ENCODE measurements at places on chromosomes 1 and 21.
A peak's percentile ranks its signal among the peaks of the same experiment; 100 is the strongest.

GRCh38 chr1:235049217-235049616, 79.4 kb downstream of the TOMM20 start:
- no peak for DNase-seq

DNA sequence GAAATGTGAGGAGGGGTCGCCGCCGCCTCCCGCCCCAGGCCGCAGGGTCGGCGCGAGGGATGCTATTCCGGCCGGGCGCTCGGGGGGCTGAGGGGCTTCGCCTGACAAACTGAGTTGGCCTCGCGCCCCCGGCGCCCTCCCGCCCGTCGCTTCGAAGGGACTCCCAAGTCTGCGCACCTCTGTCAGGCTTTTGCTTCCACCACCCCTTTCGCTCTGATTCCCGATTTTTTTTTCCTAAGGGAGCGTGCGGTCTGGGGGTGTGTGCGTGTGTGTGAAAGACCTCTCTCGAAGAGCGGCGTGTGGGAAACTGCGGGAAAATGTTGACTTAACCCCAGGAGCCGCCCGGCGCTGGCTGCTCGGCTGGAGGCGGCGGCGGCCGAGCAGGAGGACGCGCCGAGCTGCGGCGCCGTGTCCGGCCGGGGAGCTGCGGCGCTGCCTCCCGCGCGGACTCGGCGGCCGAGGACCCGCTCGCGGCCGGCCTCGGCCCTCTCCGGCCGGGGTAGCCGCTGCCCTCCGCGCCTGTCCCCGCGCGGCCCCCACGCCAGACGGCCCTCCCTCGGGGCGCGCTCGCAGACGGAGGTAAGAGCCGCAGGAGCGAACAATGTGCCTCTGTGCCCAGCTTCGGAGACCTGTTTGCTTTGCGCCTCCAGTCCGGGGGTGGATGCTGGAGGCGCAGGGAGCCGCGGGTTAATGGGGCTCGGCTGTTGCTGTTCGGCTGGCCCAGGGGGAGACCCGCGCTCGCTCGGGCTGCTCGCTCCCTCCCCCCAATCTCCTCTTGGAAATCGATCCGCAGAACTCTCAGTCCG, 1.1 kb downstream of the ADGRL2 start:
- DNase-seq: no peak

GRCh38 chr21:29419422-29419821, 120.7 kb downstream of the BACH1 start:
- no peak for DNase-seq

DNA sequence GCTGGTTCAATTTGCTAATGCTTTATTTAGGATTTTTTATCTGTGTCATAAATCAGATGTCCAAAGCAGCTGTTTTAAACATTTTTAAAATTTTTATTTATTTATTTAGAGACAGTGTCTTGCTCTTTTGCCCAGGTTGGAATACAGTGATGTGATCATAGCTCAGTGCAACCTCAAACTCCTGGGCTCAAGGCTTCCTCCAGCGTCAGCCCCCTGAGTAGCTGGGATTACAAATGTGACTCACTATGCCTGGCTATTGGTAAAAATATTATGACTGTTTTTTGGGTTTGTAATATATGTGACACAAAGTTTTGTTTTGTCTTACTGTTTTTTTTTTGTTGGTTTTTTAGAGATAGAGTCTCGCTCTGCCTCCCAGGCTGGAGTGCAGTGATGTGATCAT, 11.8 kb downstream of the ZBED6 start:
- DNase-seq: no peak

- DNase-seq: no peak
Observed at GRCh38 chr1:54010415-54011117, 7.4 kb downstream of the LDLRAD1 start.

GRCh38 chr1:226660410-226661182, 78.5 kb downstream of the ITPKB start:
- no peak for DNase-seq

DNA sequence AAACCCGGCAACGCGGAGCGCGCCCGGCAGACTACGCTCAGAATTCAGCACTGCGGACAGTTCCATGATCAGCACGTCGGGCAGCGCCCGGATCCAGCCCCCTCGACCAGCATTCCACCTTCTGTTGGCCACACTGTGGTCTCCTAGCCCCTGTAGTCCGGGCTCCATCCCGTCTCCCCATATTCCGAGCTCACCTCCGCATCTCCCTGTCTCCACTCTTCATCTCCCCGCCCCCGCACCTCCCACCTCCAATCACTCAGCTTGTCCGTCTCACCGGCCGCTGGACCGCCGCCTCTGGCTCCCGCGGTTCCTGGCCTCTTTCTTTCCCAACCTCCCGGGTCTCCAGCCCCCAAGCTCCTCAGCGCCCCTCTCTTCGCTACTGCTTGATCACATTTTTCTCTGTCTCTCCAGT, 500 bp downstream of the EPHA10 start:
- DNase-seq: peak; percentile 8

DNA sequence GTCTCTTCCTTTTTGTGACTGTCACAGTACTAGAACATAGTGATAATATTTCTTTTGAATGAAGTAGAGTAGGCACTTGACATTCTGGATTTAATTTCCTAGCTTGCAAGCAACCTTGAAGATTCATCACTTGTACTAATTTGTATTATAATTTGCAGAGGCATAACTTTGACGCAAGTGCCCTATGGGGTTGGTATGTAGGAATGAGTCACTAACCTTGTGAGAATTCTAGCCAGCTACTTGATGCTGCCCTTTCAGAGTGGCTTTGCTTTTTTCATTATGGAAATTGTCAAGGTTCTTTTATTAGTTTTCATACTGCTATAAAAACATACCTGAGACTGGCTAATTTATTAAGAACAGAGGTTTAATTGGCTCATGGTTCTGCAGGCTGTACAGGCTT, 13.7 kb upstream of the DPH5 start:
- DNase-seq: no peak

- no peak for DNase-seq
Observed at GRCh38 chr21:37032877-37033471, 26.5 kb downstream of the RIPPLY3 start.

DNA sequence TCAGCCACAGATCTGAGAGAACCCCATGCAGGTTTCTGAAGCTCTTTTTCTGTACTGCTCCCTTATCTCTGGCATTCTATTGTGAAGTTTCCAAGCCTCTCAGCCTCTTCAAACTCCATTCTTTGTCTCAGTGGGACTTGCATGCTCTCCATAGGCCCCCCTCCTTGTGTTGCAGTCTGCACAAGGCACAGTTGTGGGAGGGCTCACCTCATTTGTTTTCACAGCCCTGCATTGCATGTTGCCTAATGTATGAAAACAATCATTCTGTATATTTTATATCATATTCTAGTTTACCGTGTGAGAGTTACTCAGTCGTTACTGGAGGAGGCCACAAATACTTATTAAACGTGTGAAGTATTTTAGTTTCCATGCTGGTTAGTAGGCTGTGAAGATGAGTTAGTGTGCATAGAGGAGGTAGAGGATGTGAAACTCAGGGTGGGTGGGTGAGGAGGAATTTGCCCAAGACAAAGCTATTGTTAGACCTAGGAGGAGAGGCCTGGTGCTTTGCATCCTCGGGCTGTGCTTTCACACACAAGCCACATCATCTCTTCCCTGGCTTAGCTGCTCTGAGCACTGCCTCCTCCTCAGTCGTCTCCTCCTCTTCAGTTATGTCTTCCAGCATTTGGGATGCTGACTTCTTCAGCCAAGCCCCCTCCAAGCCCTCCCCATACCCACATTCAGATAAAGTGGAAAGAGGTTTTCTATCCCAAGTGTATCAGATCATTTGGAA, 7.8 kb upstream of the CHI3L2 start:
- no peak for DNase-seq

DNA sequence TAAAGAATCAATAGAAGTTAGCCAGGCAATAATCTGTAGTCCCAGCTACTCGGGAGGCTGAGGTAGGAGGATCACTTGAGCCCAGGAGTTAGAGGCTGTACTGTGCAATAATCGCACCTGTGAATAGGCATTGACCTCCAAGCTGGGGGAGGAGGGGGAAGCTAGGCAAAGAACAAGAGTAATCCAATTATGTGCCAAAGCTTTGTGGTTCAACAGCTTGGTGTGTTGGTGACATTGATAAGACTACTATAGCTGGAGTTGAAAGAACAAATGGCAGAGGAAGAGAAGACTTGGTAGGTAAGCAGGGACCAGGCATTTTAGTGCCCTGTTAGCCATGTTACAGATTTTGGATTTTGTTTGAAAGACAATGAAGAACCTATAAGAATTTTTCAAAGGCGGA, 2.1 kb upstream of the TMCO2 start:
- no peak for DNase-seq

- DNase-seq: no peak
Observed at GRCh38 chr1:41621791-41622190, 137.3 kb upstream of the EDN2 start.

- no peak for DNase-seq
Observed at GRCh38 chr1:156097499-156098178, 15.4 kb upstream of the MEX3A start.

DNA sequence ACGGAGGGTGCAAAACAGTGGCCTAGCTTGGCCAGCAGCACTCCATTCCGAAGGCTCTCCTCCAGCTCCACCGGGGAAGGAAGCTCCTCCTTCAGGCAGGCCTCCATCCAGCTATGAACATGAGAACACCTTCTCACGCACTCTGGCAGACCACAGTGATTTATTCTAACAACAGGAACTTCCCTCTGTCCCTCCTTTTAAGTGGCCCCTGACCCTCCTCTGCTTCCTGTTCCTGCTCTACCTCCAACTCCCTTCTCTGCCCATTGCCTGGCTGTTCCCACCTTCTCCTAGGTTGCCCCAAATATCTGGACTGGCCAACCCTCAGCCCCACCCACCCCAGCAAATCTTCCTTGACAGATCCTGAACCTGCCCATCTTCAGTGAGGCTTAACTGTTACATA, 5.9 kb downstream of the IQGAP3 start:
- DNase-seq: no peak

GRCh38 chr1:91501523-91501851, 836 bp downstream of the CDC7 start:
- no peak for DNase-seq

DNA sequence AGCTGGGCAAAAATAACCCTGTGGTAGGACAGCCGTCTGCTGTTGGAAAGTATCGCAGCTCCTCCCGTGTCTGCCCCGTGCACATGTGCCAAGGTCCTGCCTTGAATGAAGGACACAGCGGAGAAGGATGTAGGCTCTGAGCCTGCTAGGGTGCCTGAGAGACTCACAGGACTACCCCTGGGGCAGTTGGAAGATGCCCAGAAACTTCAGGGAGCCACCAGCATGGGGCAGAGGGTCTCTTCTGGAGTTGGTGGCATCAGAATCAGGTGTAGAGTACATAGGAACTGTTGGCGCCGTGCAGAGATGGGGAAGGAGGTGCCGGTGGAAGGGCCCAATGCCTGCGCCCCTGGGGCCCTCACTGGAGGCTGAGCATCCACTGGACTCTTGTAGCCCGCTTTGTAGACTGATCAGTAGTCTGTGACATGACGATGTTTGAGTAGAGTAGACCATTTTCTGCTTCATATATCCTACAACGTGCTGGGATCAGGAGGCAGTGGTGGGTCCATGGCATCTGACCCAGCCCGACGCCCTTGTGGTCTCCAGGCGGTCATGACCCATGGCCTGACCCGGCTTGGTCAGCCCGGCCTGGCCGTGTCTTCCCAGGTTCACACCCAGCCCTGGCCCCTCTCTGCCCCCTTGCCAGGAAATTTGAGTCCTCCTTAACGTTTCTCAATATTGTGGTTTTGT, 5.3 kb upstream of the C1orf174 start:
- no peak for DNase-seq

GRCh38 chr1:6440198-6441126, 15.9 kb downstream of the ESPN start:
- peak; percentile 70 for DNase-seq

DNA sequence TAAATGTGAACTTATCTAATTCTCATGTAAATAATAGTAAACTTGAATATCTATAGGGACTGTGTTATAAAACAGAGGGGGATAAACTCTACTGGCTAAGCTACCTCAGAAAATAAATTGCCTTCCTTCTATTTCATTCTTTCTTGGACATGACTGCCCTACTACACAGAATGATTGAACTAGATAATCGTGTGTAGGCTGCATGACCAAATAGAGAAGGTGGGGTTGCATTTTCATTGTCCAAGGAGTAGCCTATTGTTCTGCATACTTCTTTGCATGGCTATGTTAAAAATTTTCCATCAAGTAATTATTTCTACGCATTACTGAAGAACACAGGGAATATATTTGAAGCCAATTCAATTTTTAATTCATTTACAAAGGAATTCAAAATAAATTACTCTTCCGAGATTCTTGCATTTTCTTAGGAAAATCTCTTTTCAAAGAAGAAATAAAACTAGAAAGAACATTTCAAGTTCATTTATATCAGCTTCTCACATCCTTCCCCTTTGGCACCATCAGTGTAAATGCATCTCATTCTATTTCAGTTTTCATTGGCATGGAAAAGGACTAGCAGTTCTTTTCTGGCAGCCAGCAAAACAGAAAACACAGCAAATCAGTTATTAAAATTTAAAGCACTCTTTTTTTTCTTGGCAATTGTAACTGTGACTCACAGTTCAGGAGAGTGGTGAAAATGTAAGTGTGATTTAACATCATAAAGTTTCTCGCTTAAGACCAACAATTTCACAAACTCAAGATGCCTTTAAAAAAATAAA, 714.7 kb downstream of the NCAM2 start:
- DNase-seq: no peak

Measured in effector memory CD8-positive, alpha-beta T cell (primary cell).